ENCODE measurements at places on chromosomes 7 and 10. TPM values are rescaled to one million over a fixed set of nuclear protein-coding genes. Genes with fewer than 3 reads are reported as not detected.

The CLEC2L gene
- total RNA-seq, result 0.52 TPM

The FANK1 gene
- total RNA-seq, result not detected

The ERV3-1 gene
- total RNA-seq, result 14.6 TPM

The HSPA12A gene
- 8.4 TPM for total RNA-seq

The UCMA gene
- 1.6 TPM for total RNA-seq

The VDAC2 gene
- total RNA-seq, result 236 TPM

The JAKMIP3 gene
- total RNA-seq, result under 0.01 TPM

The COG5 gene
- total RNA-seq, result 21.4 TPM

The PTPRN2 gene
- 1.6 TPM for total RNA-seq

The WASHC2A gene
- 24.0 TPM for total RNA-seq

The CTNNA3 gene
- total RNA-seq, result 24.0 TPM

The FBXO24 gene
- 1.0 TPM for total RNA-seq

The PUS7 gene
- 17.2 TPM for total RNA-seq

The GRID1 gene
- 2.1 TPM for total RNA-seq

The ELN gene
- 107 TPM for total RNA-seq

The FGF8 gene
- 0.52 TPM for total RNA-seq

The CYP3A7 gene
- 0.52 TPM for total RNA-seq

The CLDN3 gene
- total RNA-seq, result 0.52 TPM

The COL1A2 gene
- 6,663 TPM for total RNA-seq

The PAX4 gene
- total RNA-seq, result not detected

The SUN3 gene
- not detected for total RNA-seq

The ITGB1 gene
- total RNA-seq, result 363 TPM

The THSD7A gene
- 4.7 TPM for total RNA-seq

The CHN2 gene
- total RNA-seq, result 11.0 TPM

The PLOD3 gene
- total RNA-seq, result 20.9 TPM

The PNLIPRP2 gene
- total RNA-seq, result not detected

The CREB5 gene
- total RNA-seq, result 52.2 TPM

The SKIDA1 gene
- 2.1 TPM for total RNA-seq

The OR13A1 gene
- not detected for total RNA-seq

The POLD2 gene
- total RNA-seq, result 64.7 TPM

The H2BK1 gene
- total RNA-seq, result not detected

The EGR2 gene
- 3.7 TPM for total RNA-seq

The COX19 gene
- 12.0 TPM for total RNA-seq

The VWDE gene
- total RNA-seq, result 0.52 TPM

The CLRN3 gene
- 0.52 TPM for total RNA-seq

The NKX1-2 gene
- not detected for total RNA-seq

The GPR37 gene
- total RNA-seq, result 20.9 TPM

The KCNMA1 gene
- total RNA-seq, result 18.8 TPM

The GHRHR gene
- total RNA-seq, result not detected

The ZNF282 gene
- total RNA-seq, result 22.4 TPM

The LDB3 gene
- total RNA-seq, result 87.7 TPM

The ACSM6 gene
- total RNA-seq, result not detected

The PKD2L1 gene
- not detected for total RNA-seq

The NPC1L1 gene
- not detected for total RNA-seq

The AZGP1 gene
- total RNA-seq, result 9.4 TPM

The TRIM73 gene
- 2.6 TPM for total RNA-seq

All from skeletal muscle tissue (tissue), 5 donors.